ENCODE measurements at places on chromosomes 5 and 9.
A peak's percentile ranks its signal among the peaks of the same experiment; 100 is the strongest.

- no peak for DNase-seq
These were observed 4.6 kb upstream of the SERINC5 start for GRCh38 chr5:80260461-80260860.

- no peak for DNase-seq
These were observed 210.4 kb upstream of the SLC30A5 start for GRCh38 chr5:68883436-68883835.

DNA sequence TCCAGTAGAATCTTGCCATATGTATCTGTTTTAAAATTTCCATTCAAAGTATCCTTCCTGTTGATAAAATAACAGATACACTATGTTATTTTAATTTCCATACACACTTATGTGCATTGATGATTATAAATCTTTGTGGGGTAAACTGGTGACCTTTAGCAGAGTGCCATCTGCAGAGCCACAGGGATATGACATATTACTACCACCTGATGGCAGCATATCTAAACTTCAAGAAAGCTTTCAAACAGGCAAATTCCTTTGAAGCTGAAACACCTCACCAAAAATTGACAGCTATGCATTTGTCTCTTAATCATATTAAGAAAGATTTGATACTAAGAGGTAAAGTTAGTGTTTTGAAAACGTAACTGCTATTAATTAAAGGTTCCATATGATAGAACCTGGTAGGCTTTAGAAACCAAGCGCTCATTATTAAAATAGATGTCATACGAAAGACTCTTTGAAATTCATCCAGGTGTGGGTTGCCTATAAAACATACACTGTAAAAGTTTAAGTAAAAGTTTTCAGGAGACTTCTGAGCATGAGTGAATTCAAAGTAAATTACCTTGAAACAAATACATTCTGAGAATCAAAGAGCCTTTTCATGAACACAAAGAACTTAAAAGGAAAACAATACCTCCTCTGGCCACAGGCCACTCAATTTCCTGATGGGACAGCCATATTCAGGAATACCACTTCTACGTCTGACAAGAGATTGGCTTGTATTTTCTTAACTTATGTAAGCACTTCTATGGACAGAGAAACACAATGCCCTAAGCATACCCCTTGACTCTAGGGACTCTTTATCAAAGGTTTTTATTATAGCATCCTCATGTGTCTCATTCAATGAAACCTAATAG lies 93.3 kb downstream of the KIAA0825 start:
- peak; percentile 7 for DNase-seq

- DNase-seq, result no peak
These were observed 332.4 kb downstream of the DMAC1 start for GRCh38 chr9:7467186-7467585.

DNA sequence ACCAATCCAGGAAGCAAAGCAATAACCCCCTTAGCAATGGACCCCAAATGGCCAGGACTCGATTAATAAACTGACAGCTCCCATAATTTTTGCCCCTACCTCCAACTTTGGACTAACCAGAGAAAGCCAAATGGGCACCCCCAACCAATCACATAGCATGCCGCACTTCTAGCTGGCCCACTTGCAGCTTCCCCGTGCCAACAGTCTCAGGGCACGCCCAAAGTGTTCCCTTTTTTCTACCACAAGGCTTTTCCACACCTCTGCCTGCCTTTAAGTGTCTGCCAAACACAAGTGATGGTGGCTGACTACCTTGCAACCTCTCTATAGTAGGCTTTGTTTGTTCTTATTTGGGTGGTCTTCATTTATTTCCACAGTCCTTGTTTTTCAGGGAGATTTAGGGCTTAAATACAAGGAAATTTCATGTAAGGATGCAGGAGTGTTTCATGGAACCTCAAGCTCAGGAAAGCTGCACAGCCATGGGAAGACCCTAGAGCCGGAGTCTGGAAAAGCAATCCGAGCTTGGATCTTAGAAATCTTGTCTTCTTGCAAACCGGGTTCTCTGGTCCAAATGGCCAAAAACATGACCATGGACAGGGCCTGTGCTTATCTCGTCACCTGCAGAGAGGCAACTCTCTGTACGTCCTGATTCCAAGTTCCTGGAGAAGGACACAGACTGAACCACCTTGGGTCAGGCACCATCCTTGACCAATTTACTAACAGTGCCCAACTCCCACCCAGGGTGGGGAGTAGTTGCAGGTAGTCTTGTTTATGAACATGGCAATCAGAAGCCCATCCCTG lies 89.2 kb downstream of the THBS4 start:
- no peak for DNase-seq

- DNase-seq, result no peak
These were observed 12.7 kb upstream of the FCN1 start for GRCh38 chr9:134930398-134930797.

DNA sequence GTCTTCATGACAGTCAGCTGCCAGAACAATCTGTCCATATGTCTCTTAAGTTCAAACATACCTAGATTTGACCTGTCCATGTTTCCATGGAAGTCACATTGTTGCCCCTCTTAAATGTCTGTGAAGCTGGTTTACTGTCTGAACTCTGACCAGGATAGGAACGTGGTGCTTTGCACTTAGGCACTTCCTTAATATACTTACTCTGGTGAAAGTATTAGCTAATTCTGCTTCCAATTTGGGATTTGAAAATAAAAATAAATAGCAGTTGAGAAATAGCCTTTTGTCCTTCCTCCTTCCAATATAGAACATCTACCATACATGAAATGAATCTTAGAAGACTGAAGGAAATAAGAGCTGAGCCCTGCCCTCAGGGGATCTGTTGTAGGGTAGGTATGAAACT lies 524.5 kb upstream of the CLINT1 start:
- no peak for DNase-seq

Data from HL-60 (cell line).